Activated B cell treated with CpG ODN at 0.5 μM for 24 hours (primary cell): ENCODE measurements at places on chromosomes 5 and 9. TPM values are rescaled to one million over a fixed set of nuclear protein-coding genes. Genes with fewer than 3 reads are reported as not detected.

Gene ALDH1A1
- total RNA-seq = not detected in 2 replicates

Gene TMC1
- not detected in 2 replicates for total RNA-seq

GRCh38 chr5:106454651-106455415 lies 1215.9 kb downstream of the EFNA5 start:
- no peak for DNase-seq
- no peaks in the 10 kb centered on the region for H3K27me3 ChIP-seq
- H3K36me3 ChIP-seq = no peaks in the 10 kb centered on the region

Gene C5orf46
- total RNA-seq = not detected in 2 replicates

GRCh38 chr5:59464969-59465368 lies 428.6 kb downstream of the PDE4D start:
- H3K27ac ChIP-seq = no peak overlapping the region
- no peaks in the 10 kb centered on the region for H3K36me3 ChIP-seq
- H3K4me3 ChIP-seq = no peak overlapping the region
- H3K4me1 ChIP-seq = no peaks in the 10 kb centered on the region

DNA sequence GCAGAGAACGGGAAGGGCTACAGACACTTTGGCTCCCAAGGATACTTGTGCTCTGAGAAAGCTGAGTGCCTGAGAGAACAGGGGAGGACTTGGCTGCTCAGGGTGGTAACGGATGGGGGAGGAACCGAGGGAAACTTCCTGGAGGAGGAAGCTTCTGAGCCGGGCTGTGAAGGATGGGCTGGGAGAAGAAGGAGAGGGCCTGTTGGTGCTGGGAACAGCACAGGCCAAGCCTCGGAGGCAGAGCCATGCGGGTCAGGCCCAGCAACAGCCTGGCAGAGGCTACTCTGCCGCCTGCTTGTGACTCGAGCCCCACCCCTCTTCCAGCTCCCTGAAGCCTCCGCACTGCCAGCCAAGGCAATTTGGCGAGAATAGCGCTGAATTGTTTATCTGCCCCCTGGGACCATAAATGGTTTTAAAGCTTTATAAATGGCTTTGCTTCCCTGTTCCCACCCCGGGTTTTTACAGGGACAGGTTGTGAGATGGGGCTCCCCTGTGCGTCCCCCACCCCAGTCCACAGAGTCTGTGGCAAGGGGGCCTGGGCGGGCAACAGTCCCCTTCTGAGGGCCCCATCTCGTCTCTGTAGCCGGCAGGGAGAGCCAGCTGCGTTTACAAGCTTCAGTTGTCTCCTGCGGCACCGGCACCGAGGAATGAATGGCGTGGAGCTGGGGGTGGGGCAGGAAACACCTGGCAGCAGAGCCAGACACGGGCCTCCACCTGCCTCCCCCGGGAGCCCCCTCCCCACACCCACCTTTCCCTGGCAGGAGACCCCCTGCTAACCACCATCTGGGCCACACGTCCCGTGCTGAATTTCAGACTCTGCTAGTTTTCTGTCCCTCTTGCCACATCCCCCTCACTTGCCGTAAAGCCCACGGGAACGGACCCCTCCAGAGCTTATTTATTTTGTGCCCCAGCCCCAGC lies 24.4 kb downstream of the FAM163B start:
- H3K36me3 ChIP-seq = no peaks in the 10 kb centered on the region
- H3K27ac ChIP-seq = no peak overlapping the region
- peaks cover 44% of the 10 kb centered on the region for H3K27me3 ChIP-seq
- peaks cover 21% of the 10 kb centered on the region for H3K4me1 ChIP-seq
- peak overlapping the region; percentile 49 for H3K4me3 ChIP-seq

Gene HTR4
- total RNA-seq = not detected in 2 replicates
